ENCODE measurements at places on chromosomes 7 and 10. TPM values are rescaled to one million over a fixed set of nuclear protein-coding genes. Genes with fewer than 3 reads are reported as not detected.
A peak's percentile ranks its signal among the peaks of the same experiment; 100 is the strongest.

The SLC26A5 gene
- total RNA-seq, result not detected

The GBX1 gene
- not detected for total RNA-seq

The EBLN1 gene
- not detected for total RNA-seq

The ZNF117 gene
- total RNA-seq, result 1.4 TPM

The HGF gene
- total RNA-seq, result 1.3 TPM

The WNT2 gene
- total RNA-seq, result not detected

DNA sequence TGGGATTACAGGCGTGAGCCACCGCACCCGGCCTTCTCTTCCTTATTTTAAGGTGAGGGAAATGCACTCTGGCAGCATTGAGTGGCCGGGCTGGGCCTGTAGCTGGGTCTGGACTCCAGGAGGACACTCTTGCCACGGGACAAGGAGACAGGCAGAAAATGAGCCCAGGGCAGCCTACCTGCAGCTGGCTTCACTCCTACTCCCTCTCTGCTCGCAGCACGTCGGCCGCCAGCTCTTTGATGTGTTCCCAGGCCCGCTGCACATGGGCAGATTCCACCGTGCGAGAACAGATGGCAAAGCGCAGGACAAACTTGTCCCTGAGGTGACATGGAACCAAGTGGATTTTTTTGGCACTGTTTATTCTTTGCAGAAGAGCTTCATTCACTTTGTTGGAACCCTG is 12.9 kb upstream of the FIGNL1 start:
- no peak overlapping the region for H3K27ac ChIP-seq
- H3K27me3 ChIP-seq, result no peaks in the 10 kb centered on the region
- DNase-seq, result no peak
- no peak overlapping the region for H3K4me3 ChIP-seq

GRCh38 chr7:1604383-1604782 is 34.6 kb upstream of the PSMG3 start:
- no peak for DNase-seq
- no peak overlapping the region for H3K4me3 ChIP-seq
- H3K27ac ChIP-seq, result no peak overlapping the region
- H3K4me1 ChIP-seq, result no peaks in the 10 kb centered on the region

- peak overlapping the region; percentile 78 for H3K27ac ChIP-seq
- no peaks in the 10 kb centered on the region for H3K27me3 ChIP-seq
- peaks cover 21% of the 10 kb centered on the region for H3K4me1 ChIP-seq
- no peaks in the 10 kb centered on the region for H3K36me3 ChIP-seq
- H3K4me3 ChIP-seq, result peak overlapping the region; percentile 8
Observed at GRCh38 chr10:3887404-3887803, 102.4 kb upstream of the KLF6 start.

DNA sequence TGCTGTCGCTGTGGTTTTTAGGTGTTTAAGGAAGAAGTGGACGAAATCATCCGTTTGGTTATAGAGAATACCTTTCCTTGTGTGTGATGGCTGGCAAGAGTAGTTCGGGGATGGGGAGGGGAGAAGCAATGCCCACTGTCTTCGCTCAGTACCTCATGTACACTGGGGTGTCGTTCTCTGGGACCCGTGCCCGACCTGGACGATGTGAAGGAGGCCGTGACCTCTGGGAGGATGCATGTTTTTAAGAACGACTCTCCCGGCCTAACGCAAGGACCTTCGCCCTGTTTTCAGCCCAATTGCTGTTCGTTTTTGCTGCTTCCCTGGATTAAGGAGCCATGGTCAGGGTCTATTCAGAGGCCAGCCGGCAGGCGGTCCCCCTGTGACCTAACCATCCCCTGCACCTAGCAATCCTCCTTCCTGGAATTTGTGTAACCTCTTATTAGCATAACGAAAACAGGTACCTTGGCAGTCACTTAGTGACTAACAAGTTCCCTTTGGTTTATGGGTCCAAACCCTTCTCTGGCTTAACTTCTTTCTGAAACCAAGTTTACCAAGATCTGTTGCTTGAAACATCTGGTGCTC is 1.3 kb downstream of the NFE2L3 start:
- H3K4me3 ChIP-seq, result peak overlapping the region; percentile 60
- H3K27me3 ChIP-seq, result peaks cover 34% of the 10 kb centered on the region
- peaks cover 3% of the 10 kb centered on the region for H3K4me1 ChIP-seq
- no peak for DNase-seq

DNA sequence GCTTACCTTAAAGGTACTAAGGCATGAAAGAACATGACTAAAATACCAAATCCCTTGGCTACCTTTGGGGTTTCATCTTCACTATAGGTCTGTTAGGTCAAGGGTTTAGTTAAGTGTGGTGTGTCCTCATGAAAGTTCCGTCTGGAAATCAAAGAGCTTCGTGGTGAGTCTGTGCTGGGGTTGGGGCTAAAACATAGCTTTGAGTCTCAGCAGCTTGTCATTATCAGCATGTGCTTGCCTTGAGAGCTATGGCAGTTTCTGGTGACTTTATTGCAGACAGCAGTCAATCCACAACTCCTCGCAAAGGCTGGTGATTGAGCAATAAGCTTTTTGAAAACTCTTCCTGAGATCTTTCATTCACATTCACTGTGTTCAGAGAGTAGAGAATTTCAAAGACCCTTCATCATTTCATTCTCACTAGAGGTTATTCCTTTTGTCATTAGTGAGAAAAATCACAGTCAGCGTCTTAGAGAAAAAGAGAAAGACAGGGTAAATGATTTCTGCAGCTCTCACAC is 53.2 kb upstream of the CCDC6 start:
- no peaks in the 10 kb centered on the region for H3K27me3 ChIP-seq
- no peak overlapping the region for H3K4me3 ChIP-seq
- no peak overlapping the region for H3K27ac ChIP-seq
- H3K36me3 ChIP-seq, result no peaks in the 10 kb centered on the region
- H3K4me1 ChIP-seq, result no peaks in the 10 kb centered on the region

- H3K4me1 ChIP-seq, result peaks cover 11% of the 10 kb centered on the region
- H3K27me3 ChIP-seq, result no peaks in the 10 kb centered on the region
- H3K27ac ChIP-seq, result peak overlapping the region; percentile 45
- H3K4me3 ChIP-seq, result no peak overlapping the region
- H3K36me3 ChIP-seq, result no peaks in the 10 kb centered on the region
Observed at GRCh38 chr7:1725199-1725690, 55.2 kb downstream of the ELFN1 start.

GRCh38 chr7:81973117-81973516 is 203.3 kb upstream of the HGF start:
- H3K27ac ChIP-seq, result no peak overlapping the region
- DNase-seq, result no peak
- peaks cover 22% of the 10 kb centered on the region for H3K36me3 ChIP-seq
- H3K4me1 ChIP-seq, result no peaks in the 10 kb centered on the region

Measured in gastrocnemius medialis (tissue), 4 donors.